Fibroblast of the aortic adventitia (primary cell): ENCODE measurements at places on chromosomes 11 and 22. TPM values are rescaled to one million over a fixed set of nuclear protein-coding genes. Genes with fewer than 3 reads are reported as not detected.

BCO2 gene
- total RNA-seq: 1.5 and 4.0 TPM in 2 replicates

IGF2 gene
- 3.3 and 4.2 TPM in 2 replicates for total RNA-seq

ALX4 gene
- not detected in 2 replicates for total RNA-seq

EMID1 gene
- total RNA-seq: 0.08 TPM in 1 of 2 replicates, not detected in the other

KCNJ1 gene
- 0.25 TPM in 1 of 2 replicates, not detected in the other for total RNA-seq
